ENCODE measurements at places on chromosomes 13 and 19.

GRCh38 chr19:41880329-41880708, 2.7 kb upstream of the ARHGEF1 start:
- DNase-seq, result no peak

- no peak for DNase-seq
Measured at GRCh38 chr19:31256593-31256960, 92.7 kb downstream of the TSHZ3 start.

DNA sequence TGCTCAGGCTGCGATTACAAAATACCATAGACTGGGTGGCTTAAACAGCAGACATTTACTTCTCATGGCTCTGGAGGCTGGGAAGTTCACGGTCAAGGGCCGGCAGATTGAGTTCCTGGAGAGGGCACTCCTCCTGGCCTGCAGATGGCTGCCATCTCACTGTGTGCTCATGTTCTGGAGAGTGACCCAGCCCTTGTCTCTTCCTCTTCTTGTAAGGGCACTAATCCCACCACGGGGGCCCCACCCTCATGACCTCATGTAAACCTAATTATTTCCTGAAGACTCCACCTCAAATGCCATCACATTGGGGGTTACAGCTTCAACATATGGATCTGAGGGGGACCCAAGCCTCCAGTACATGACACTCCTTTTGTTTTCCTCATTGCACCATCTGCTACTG, 56.0 kb upstream of the CLDN10 start:
- DNase-seq, result no peak

- DNase-seq, result no peak
Measured at GRCh38 chr13:56659041-56659471, 481.7 kb upstream of the PRR20A start.

- no peak for DNase-seq
Measured at GRCh38 chr19:10004617-10005016, 5.7 kb downstream of the COL5A3 start.

DNA sequence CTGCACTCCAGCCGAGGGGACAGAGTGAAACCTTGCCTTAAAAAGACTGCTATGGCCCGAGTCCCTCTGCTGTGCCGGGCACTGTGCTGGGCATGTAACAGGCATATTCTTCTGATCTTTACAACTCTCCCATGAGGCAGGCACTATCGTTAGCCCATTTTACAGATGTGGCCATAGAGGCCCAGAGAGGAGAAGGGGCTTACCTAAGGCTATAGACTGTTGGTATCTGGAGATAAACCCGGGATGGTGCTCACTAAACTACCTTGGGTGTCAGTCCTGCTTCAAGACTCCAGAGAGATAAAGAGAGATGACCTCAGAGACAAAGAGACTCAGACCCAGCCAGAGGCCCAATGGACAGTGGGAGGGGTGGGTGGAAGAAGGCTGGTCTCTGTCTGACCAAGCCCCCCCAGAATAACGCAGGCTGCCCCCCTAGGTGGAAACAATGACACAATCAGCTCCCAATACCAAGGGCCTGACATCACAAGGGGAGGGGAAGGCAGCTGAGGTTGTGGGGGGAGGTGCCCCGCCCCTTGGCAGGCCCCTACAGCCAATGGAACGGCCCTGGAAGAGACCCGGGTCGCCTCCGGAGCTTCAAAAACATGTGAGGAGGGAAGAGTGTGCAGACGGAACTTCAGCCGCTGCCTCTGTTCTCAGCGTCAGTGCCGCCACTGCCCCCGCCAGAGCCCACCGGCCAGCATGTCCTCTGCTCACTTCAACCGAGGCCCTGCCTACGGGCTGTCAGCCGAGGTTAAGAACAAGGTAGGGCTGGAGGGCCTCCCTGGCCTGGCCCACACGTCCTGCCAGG, at the start of gene CNN1:
Gene CNN1 (plus strand): TSS at position 620 of the 805 bp plus-strand sequence. CDS start 77 bp downstream, at position 697.
- no peak for DNase-seq

DNA sequence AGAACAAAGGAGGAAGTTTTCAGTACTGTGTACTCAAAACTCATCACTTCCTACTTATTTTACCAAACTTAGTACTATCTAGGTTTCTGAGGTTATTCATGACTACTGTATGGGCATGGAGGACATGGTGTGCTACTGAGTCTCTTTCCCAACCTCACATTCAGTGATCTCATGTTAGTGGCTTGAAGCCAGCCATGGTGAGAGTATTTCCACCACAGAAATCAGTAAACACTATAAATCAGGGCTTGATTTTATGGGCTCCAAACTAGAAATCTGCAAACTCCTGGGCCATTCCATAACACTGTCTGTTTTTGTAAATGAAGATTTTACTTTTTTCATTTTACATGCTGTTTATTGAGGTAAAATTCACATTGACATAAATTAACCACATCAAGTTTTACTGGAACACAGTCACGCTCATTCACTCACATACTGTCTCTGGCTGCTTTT, 19.7 kb downstream of the MED26 start:
- DNase-seq, result no peak

DNA sequence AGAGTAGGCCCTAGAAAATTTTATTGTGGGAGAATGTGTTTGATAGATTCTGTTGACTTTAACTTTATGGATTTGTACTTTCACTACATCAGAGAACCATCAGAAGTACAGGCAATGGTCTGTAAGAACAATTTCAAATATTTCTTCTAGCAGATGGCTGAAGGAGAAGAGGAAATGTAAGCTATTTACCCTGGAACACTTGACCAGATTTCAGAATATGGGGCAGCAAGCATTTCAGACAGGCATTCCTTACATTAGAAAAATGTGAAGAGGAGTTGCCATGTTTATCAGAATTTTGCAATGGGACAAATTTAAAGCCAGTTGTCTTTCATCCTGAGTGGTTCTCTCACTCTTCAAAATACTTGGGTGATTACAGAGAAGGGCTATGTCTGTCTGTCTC, 7.5 kb downstream of the FRY start:
- DNase-seq, result no peak

GRCh38 chr13:73693215-73693614, 441.0 kb downstream of the KLF12 start:
- no peak for DNase-seq

DNA sequence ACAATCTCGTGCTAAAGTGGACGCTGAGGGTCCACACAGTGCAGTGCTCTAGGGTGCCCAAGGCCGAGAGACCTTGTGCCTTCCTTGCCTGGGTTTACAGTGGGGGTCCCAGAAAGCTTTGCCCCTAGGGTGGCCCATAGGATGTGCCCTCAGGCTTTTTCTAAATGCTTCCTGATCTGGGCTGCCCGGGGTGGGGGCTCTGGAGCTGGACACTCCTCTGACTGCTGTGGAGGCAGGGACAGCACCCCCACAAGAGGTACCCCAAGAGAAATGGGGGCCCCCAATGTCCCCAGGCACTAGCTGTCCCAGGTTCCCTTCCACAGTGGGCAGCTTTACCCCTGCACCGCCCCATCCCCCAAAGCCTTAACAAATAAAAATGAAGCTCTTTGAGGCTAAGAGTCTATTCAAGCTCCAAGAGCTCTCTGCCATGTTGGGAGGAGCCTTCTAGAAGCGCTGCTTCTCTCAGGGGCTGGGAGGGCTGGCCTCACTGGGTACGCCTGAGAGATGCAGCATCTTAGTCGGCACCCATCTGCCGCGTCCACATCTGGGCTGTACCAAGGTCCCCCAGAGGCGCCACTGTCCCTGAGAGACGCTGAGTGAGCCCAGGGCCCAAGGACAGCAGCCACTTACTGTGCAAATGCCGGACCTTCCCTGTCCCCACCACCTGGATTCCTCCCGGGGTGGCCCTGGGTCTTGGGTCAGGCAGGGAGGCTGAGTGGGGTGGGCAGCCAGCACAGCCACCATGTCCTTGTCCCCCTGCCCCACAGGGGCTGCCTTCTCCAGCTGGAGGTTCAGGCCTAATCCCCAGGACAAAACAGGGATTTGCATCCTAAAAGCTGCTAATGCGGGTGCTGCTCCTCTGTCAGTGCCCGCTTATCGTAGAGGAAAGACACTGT, 27.4 kb downstream of the CEBPA start:
- DNase-seq, result no peak

DNA sequence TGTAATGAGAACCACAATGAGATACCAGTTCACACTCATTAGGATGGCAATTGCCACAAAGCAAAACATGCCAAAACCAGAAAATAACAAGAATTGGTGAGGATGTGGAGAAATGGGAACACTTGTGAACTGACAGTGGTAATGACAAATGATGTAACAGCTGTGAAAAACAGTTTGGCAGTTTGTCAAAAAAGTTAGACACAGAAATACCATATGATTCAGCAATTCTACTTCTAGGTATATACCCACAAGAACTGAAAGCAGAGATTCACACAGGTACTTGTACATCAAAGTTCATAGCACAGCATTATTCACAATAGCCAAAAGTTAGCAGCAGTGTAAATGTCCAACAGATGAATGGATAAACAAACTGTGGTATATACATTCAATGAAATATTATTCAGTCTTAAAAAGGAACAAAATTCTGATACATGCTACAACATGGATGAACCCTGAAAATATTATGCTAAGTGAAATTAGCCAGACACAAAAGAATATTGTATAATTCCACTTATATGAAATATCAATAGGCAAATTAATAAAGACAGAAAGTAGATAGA, 96.5 kb downstream of the UGGT2 start:
- no peak for DNase-seq

GRCh38 chr13:103002279-103002678, 63.9 kb downstream of the SLC10A2 start:
- DNase-seq, result no peak

DNA sequence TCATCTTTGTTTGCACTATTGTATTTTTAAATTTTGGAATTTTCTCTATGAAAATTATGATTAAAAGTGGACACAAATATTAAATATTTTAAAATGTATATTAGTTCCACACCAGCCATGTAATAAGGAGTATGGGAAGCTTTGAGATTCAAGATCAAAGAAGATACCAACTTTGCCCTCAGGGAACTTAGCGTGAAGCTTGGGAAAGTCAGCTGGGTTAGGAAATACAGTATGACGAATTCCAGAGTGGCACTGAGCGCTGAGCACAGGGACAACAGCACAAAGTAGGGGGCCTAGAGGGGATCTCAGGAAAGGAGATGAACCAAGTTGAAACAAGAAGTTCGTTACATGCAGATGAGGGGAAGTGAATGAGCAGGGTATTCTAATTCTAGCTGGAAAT, 76.9 kb upstream of the SHISA2 start:
- no peak for DNase-seq

DNA sequence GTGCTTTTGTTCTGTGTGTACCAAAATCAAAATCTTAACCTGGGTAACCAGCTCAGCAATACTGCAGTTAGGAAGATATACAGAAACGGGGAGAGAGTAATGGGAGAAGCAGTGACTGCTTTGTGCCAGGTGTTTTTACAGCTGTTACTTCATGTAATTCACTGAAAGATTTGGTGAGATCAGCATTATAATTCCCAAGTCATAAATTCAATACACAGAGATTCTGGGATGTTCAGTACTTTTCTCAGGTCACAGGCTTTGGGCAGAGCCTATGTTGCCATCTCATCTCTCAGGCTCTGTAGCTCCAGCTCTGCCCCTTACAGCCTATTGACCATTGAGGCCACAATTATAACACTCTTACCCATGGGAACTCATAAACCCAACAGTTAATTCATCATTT, 138.5 kb downstream of the ZAR1L start:
- DNase-seq, result no peak

GRCh38 chr13:101242720-101243119, 173.6 kb downstream of the NALCN start:
- DNase-seq, result no peak

DNA sequence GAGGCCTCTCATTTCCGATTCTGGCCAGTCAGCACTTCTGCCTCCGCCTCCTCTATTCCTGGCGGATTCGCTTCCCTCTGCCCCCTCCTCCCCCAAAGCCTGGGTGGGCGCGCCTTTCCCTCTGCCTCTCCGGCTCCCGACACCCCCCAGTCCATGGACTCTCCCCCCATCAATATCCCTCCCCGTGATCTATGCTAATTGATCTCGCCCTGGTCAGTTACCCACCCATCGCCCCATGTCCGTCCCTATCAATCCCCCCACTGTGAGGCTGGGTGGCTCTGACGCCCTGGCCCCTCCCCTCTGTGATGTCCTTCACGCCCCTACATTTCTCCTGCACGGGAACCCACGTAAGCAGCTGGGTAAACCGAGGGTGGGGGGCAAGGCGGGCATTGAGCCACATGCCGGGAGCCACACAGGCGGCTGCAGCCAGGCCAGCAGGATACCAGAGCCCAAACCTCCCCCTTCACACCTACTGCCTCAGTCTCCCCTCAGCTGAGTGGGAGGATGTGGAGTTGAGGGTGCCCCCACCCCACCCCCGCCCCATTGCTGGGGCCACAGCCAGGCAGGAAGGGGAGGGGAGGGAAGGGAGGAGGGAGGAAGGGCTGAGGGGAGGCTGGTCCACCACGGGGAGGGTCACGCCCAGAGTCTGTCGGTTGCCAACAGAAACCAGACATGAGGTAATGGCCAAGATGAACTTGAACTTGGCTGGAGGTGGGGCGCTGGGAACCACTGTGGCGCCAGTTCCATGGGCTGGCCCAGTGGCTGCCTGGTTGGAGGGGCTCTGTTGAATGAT, 21.0 kb downstream of the SMIM24 start:
- DNase-seq, result no peak

- DNase-seq, result no peak
Measured at GRCh38 chr19:7942981-7943443, 454 bp downstream of the TIMM44 start.

- DNase-seq, result no peak
Measured at GRCh38 chr13:80259159-80259558, 81.8 kb downstream of the SPRY2 start.

- DNase-seq, result no peak
Measured at GRCh38 chr19:50815439-50815838, 8.1 kb downstream of the KLK1 start.

DNA sequence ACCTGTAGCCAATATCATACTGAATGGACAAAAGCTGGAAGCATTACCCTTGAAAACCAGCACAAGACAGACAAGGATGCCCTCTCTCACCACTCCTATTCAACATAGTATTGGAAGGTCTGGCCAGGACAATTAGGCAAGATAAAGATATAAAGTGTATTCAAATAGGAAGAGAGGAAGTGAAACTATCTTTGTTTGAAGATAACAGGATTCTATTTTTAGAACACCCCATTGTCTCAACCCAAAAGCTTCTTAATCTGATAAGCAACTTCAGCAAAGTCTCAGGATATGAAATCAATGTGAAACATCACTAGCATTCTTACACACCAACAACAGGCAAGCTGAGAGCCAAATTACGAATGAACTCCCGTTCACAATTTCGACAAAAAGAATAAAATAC, 17.8 kb upstream of the CCNA1 start:
- DNase-seq, result no peak

GRCh38 chr19:42154471-42155323, 22.5 kb upstream of the POU2F2 start:
- DNase-seq, result no peak

DNA sequence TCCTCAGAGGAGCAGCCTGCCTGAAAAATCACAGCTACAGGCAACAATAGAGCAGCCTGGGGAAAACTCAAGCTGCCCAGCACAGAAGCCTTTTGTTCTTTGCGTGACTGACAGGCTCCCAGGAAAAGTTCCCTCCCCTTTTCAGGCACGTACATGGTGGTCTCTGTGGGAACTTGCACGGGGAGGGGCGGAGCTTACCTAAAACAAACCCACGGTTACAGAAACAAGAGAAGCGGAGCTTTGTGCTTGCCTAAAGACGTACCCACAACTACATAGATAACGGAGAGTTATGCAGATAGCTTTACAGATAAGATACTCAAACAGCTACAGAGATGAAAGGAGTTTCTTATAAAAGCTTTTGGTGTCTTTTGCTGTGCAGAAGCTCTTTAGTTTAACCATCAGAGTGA, 11.4 kb downstream of the ETFB start:
- DNase-seq, result no peak

- DNase-seq, result no peak
Measured at GRCh38 chr13:22173610-22174009, 502.7 kb downstream of the FGF9 start.

- no peak for DNase-seq
Measured at GRCh38 chr19:11814700-11815035, 595 bp downstream of the ZNF440 start.
